ENCODE measurements at places on chromosomes 1 and 21.

- no peak for DNase-seq
Observed at GRCh38 chr1:27562021-27562420, 41.9 kb downstream of the AHDC1 start.

GRCh38 chr21:44996501-44996921 lies 56.7 kb downstream of the SLX9 start:
- no peak for DNase-seq

DNA sequence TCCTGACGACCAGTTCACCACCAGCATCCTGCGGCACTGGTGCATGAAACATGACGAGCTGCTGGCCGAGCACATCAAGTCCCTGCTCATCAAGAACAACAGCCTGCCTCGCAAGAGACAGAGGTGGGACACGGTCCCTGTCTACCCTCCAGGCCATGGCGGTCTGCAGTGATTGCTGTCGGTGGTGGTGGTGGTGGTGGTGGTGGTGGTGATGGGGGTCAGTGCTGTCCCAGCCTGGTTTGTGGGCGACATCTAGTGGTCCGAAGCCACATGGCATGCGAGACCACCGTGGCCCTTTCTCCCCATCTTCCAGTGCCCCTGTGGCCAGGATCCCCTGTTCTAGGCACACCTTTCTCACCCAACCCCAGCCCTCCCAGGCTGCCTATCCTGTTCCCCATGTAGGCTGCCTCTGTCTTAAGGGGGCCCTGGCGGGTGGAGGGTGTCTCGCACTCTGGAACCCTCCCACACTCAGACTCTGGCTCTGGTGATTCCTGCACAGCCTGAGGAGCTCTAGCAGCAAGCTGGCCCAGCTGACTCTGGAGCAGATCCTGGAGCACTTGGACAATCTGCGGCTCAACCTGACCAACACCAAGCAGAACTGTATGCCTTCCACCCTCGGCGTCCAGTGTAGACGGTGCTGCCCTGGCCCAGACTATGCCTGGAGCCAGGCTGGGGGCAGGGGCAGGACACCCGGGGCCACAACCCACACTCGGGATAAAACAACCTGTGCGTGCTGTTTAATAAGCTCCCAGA lies 3.2 kb upstream of the SLC27A3 start:
- no peak for DNase-seq

- no peak for DNase-seq
Observed at GRCh38 chr1:247358920-247359319, 27.3 kb upstream of the ZNF496 start.

- no peak for DNase-seq
Observed at GRCh38 chr1:219354962-219355361, 181.3 kb downstream of the LYPLAL1 start.

DNA sequence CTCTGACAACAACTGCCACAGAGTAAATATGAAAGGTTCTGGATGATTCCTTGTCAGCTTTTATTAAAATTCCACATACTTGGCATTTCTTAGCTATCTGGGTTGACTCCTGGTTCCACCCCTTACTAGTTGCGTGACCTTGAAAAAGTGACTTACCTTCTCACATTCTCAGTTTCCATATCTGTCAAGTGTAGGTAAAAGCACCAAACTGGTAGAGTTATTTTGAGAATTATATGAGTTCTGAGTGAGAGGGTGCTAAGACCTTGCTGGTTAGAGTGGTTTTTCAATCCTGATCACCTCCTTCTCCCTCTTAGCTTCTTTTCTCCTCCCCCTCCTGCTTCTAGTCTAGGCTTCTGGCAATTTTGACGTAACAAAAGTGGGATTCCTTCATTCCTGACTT lies 83.4 kb upstream of the ABCD3 start:
- no peak for DNase-seq

- no peak for DNase-seq
Observed at GRCh38 chr1:47805921-47806361, 191.2 kb downstream of the TRABD2B start.

DNA sequence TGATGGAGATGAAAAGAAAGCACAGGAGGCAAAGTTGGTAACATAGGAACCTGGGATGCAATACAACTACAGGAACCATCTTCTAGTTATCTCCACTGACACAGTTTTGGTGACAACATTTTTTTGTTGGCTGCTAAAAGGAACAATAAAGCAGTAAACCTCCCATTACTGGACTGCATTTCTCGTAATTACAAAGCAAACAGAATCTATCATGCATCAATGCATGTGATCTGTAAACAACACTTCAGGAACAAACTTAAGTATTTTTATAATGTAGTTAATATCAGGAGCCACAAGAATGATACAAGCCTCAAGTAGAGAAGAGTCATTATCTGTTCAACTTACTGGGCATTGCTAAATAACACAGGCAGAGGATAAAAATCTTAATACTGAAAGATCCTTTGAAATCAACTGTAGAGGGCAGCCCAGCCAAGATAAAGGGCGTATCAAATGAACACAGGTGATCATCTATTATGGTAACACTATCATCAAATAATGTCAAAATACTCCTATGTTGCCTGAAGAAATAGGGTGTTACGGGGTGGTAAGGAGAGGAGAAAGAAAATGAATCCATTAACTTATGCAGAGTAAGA lies 193.3 kb downstream of the EIF4G3 start:
- no peak for DNase-seq

GRCh38 chr1:180863158-180863775 lies 49.4 kb upstream of the KIAA1614 start:
- DNase-seq, result no peak

GRCh38 chr1:98467586-98467985 lies 193.9 kb upstream of the SNX7 start:
- no peak for DNase-seq

DNA sequence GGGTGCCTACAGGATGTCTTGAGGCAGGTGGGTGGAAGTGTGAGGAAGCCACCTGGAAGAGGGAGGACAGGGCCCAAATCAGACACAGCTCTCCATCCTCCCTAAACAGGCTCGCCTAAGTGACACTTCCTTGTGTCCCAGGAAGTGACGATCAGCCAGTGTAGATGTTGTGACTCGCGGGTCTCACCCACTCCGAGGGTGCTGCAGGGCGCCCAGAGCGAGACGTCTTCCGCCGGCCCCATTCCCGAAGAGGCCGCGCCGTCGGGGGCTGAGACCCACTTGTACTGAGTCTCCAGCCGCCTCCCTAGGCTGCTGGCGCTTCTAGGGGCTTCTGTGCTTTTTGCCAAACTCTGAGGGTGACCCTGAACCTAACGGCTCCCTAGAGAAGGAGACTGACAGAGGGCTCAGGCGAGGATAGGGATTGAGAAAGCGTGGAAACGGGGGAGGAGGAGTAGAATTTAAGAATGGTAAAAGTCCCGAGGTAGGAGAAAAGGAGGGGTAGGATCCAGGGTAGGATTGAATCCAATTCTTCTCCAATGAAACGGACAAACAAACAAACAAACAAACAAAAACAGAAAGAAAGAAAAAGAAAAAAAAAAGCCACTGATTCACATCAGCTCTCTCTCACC lies 543 bp upstream of the MARK1 start:
- DNase-seq, result no peak

DNA sequence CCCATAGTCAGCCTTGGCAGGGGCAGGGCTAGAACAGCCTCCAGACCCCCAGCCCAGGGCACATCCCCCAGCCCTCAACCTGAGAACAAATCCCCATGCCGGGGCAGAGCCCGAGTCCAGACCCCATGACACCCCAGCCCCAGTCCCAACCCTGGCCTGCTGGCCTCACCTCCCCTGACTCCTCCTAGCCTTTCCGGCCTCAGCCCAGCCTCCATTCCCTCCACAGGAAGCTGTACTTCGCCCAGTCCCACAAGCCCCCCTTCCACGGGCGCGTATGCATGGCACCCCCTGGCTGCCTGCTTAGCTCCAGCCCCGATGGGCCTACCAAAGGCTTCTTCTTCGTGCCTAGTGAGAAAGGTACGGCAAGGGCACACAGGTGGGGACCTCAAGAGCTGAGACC lies 50.4 kb downstream of the DISP3 start:
- DNase-seq, result no peak

DNA sequence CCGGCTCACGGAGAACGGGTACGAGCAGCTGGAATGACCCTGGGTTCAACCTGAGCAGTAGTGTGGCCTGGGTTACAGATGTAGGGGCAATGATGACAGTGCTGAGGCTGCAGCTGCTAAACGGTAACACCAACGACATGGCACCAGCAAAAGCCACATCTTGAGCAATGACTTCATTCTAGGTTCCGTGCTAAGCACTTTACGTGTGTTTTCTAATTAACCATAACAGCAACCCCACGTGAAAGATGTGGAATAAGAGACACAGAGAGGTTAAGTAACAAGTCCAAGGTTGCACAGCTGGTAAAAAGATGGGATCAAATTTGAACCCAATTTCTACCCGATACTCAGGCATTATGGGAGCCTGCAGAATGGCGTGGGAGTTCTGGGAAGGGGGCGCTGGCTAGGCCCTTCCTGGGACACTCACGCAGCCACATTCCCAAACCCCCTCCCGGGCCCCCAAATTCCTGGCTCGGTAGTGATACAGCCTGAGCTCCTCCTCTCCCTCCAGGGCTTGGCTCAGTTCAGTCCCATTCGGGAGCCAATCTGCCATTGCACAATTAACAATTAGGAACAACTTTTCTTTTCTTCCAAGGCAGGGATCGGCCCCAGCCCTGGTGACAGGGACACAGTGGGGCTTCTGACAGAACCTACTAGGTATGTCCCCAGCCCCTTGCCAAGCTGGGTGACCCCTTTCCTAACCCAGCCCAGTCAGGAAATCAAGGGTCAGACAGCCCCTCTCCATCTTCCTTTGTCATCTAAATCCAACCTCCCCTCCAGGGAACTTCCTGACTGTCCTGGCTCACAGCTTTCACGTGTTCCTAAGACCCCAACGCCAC lies 23.8 kb upstream of the ECE1 start:
- DNase-seq, result no peak

DNA sequence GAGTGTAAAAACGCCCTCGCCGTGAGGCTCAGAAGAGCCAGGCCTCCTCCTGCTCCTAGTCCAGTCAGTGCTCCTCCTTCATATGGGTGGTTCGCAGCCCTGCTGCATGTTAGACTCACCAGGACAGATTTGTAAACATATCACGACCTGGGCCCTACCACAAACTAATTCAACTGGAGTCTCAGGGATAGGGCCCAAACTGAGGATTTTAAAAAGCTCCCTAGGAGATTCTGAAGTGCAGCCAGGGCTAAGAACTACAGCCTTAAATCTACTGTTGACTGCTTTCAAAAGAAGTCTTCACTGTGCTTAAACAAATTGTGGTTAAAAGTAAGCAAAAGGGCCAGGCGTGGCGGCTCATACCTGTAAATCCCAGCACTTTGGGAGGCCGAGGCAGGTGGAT lies 57.0 kb downstream of the CAMTA1 start:
- no peak for DNase-seq
